ENCODE measurements at places on chromosomes 4 and X. TPM values are rescaled to one million over a fixed set of nuclear protein-coding genes. Genes with fewer than 3 reads are reported as not detected.

MAGEA2 gene
- not detected for total RNA-seq

GRCh38 chr4:108328383-108328732, 159.6 kb upstream of the LEF1 start:
- no peak for DNase-seq

DNA sequence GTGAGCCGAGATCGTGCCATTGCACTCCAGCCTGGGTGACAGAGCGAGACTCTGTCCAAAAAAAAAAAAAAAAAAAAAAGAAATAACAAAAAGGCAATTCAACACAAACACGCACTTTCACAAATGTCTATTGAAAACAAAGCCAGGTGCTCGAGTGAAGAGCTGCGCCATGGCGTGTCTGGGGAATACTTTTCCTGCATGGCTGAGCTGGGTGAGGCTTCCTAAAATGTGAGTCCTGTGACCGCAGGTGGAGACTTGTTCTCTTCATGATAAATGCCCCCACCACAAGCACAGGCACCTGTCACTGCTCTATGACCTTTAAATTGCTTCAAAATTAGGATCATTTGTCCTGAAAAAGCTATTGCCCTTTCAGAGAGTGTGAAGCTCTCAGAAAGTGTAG, 4.0 kb upstream of the ABLIM2 start:
- DNase-seq: peak; percentile 44

TNIP3 gene
- total RNA-seq: not detected

EREG gene
- 30.7 TPM for total RNA-seq

- no peak for DNase-seq
These were observed 211.5 kb upstream of the DDX53 start for GRCh38 chrX:22788221-22788620.

DCAF4L1 gene
- total RNA-seq: 0.26 TPM

GRCh38 chr4:85761803-85762528, 287.0 kb downstream of the ARHGAP24 start:
- no peak for DNase-seq

DNA sequence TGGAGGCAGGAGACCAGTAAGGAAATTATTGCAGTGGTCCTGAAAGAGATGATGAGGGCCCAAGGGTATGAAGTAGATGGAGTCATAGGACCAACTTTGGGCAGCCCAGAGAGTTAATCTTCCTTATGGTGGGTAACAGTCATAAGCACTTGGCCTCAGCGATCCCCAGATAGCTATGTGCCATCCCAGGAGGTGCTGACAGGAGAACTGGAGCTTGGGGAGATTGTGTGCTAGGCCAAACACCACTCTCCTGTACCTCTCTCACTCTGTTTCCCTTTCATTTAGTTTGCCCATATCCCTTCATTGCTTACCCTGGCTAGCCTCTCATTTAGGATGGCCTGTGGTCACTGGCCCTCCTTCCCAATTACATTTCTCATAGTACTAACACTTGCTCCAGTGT, 60.0 kb downstream of the TMEM164 start:
- no peak for DNase-seq

- DNase-seq: no peak
These were observed 285.7 kb upstream of the TRAM1L1 start for GRCh38 chr4:117370944-117371668.

DNA sequence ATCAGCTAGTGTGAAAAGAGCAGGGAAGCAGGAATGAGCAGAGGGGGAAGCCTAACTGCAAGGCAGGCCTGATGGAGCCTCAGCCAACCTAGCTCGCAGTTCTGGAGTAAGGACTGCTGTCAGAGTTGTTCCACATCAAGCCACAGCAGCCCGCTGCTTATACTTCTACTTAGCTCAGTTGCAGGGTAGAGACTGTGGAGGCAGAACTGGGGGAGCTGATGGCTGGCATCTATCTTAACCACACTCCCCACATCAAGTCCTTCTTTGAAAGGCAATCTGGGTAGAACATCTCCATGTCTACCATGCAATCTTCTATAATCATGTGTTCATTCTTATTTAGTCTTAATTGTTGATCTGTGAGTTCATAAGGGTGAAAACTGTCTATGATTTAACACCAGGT, 46.1 kb downstream of the DDX60 start:
- no peak for DNase-seq

JCHAIN gene
- not detected for total RNA-seq

PRDM5 gene
- 9.0 TPM for total RNA-seq

PABPC5 gene
- not detected for total RNA-seq

GASK1B gene
- total RNA-seq: 2.1 TPM

DNA sequence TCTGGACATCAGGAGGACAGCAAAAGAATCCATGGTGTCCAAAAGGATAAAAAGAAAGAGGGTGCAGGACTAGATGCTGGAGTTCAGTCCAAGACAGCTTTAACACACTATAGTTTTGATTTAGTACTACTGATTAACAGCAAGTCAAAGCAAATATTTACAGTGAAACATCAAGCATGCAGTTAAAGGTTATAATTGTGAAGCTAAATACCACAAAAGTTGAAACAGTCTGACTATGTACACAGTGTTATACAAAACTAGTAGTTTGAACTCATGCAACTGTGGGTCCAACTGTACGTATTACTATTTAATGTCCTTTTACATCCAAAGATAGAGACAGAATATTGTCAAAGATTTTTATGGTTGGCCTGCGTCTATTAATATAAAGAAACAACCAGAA, 57.6 kb downstream of the CHIC2 start:
- no peak for DNase-seq

GRCh38 chrX:84893897-84894296, 109.8 kb upstream of the APOOL start:
- no peak for DNase-seq

NEUROG2 gene
- total RNA-seq: not detected

HPGD gene
- total RNA-seq: 4.2 TPM

ANK2 gene
- 5.8 TPM for total RNA-seq

DNA sequence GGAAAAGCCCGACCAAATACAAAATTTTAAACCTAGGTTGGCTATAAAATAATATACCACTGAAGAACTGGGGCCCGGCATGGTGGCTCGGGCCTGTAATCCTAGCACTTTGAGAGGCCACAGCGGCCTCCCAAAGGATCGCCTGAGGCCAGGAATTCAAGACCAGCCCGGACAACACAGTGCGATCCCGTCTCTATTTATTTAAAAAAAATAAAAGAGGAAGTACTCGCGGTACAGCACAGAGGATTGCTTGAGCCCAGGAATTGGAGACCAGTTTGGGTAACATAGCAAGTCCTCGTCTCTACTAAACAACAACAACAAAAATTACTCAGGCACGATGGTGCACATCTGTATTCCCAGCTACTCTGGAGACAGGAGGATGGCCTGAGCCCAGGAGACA, 44.8 kb upstream of the CDKN2AIP start:
- DNase-seq: no peak

DNA sequence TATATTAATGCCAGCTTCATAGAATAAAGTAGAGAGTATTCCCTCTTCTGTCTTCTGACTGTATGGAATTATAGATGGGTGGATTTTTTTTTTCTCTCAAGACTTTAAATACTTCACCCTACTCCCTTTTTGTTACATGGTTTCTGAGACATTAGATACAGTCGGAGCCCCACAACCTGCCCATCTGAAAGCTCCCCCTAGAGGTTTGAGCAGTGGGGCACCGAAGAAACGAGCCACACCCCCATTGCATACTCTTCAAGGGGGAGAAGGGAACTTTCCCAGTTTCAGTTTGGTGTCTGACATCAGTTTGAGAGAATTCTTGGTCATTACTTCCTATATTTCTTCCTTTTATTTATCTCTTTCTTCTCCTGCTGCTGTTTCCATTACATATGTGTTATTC, 437.6 kb upstream of the AGA start:
- DNase-seq: no peak

GRCh38 chrX:109826954-109827708, 94.1 kb upstream of the ACSL4 start:
- DNase-seq: peak; percentile 57

- no peak for DNase-seq
These were observed 104.9 kb downstream of the CLNK start for GRCh38 chr4:10579648-10580047.

GRCh38 chr4:53313510-53313909, 52.4 kb downstream of the SCFD2 start:
- peak; percentile 16 for DNase-seq

DNA sequence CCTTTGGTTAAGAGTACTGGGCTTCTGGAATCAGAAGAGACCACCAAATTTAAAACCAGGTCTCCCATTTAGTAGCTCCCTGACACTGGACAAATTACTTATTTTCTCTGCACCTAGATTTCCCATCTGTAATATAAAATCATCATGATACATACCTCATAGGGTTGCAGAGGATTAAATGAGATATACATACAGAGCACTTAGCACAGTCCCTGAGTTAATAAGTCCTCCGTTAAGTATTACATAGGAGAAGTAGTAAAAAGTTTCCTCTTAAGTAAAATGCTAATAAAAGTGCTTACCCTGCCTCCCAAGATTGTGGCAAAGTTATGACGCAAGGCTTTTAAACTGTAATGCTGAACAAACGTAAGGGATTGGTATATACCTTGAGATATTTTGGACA, 539 bp upstream of the CHIC1 start:
- DNase-seq: peak; percentile 7

HSFX2 gene
- total RNA-seq: not detected

TMEM156 gene
- 3.4 TPM for total RNA-seq

GRCh38 chr4:88457307-88458103, 586 bp downstream of the HERC5 start:
- DNase-seq: no peak

GRCh38 chrX:75228854-75229253, 45.0 kb upstream of the UPRT start:
- DNase-seq: no peak

NXF2B gene
- not detected for total RNA-seq

DNA sequence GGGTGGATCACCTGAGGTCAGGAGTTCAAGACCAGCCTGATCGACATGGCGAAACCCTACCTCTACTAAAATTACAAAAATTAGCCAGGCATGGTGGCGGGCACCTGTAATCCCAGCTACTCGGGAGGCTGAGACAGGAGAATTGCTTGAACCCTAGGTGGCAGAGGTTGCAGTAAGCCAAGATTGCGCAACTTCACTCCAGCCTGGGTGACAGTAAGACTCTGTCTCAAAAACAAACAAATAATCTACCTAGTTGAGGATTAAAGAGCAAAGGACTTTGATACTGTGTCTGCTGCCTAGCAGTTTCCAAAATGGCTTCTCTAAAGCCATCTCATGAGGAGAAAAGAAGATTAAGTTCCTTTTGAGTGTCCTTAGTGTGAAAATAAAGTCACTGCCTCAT, 37.8 kb downstream of the SMS start:
- no peak for DNase-seq

Measured in bronchial epithelial cell (primary cell).